Activated CD8-positive, alpha-beta memory T cell treated with anti-CD3 and anti-CD28 coated beads, Interleukin-2, amount 50 U/mL, for 4 hours (primary cell): ENCODE measurements at places on chromosomes 6 and 20.

GRCh38 chr6:4599924-4600323 lies 176.3 kb upstream of the CDYL start:
- no peak for DNase-seq

DNA sequence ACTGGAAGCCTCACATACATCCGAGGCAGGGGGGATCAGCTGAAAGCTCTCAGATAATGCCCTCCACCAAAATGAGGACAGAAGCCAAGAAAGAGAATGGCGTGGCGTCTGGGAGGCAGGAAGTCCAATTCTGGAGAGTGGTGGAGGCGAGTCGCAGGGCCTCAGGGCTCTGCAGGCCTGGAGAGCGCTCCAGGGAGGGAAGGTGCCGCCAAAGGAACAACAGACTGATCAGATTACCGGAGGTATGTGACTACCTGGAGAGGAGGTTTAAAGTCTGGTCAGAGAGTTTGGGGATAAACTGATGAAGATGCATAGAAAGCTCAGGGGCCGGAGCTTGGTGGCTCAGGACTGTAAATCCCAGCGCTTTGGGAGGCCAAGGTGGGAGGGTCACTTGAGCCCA lies 11.2 kb upstream of the IP6K3 start:
- DNase-seq, result no peak

- DNase-seq, result no peak
These were observed 31.0 kb downstream of the NPEPL1 start for GRCh38 chr20:58723628-58723984.

DNA sequence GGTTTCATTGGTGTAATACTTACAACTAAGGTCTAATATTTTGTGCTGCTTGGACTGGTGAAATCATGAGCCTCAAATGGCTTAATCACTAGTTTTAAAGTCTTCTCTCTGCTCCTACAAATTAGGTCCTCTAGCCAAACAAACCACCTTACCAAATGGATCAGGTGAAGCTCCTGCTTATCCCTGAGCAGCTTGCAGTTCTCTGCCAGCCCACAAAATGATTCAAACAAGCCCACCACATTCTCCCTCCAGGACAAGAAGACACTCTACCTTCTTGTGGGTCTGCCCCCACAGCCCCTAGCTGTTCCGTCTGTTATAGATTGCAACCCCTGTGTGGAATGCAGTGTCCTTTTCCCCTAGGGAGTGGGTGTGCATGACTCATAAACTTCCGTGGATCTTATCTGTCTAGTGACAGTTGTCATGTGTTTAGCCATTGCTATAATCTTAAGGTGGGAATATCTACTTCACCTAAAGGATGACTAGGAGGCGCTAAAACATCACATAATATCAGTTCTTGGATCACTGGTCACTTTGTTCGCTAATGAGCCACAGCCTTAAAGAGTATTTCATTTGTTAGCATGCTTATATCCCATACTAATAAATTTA lies 940.5 kb upstream of the MANEA start:
- no peak for DNase-seq

DNA sequence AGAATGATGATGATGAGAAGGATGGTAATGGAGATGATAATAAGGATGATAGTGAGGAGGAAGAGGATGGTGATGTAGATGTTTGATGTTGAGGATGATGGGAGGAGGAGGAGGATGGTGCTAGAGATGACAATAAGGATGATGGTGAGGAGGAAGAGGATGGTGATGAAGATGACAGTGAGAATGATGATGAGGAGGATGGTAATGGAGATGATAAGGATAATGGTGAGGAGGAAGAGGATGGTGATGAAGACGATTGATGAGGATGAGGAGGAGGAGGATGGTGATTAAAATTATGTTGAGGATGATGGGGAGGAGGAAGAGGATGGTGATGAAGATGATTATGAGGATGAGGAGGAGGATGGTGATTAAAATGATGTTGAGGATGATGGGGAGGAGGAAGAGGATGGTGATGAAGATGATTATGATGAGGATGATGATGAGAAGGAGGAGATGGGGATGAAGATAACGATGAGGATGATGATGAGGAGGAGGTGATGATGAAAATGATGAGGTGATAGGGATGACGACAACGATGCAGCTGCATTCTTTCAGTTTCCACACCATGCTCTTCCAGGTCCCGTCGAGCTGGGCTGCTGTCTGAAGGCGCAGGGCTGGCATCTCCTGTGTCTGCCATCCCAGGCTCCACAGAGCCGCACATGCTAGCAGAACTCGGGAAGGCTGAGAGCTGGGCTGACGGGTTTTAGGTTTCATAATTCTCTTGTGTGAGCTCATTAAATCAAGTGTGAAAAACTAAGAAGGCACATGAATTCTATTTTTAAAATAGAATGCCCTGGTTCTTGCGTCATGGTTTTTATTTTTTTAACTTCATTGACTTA lies 274.9 kb downstream of the SMOC2 start:
- DNase-seq, result no peak

GRCh38 chr6:44457596-44457995 lies 70.1 kb downstream of the CDC5L start:
- DNase-seq, result no peak

DNA sequence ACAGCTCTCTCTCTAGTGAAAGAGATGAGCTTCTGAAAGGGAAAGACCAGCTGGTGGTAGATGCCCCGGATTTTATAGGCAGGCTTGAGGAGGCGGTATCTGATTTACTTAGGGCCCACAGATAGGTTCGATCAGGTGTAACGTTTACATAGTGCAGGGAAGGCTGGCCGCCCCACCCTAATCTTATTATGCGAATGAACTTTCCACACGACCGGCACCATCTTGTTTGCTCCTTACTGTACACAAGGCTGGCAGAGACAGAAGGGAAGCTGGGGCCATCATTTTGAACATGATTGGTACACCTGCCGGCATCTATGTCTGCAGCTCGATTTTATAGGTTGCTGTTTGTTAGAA lies 212.0 kb upstream of the JARID2 start:
- no peak for DNase-seq

- no peak for DNase-seq
These were observed 3.7 kb upstream of the BEND3 start for GRCh38 chr6:107118976-107119375.

- no peak for DNase-seq
These were observed 59.0 kb downstream of the PSMG4 start for GRCh38 chr6:3317741-3318211.
